ENCODE measurements at places on chromosomes 4 and X. TPM values are rescaled to one million over a fixed set of nuclear protein-coding genes. Genes with fewer than 3 reads are reported as not detected.

DNA sequence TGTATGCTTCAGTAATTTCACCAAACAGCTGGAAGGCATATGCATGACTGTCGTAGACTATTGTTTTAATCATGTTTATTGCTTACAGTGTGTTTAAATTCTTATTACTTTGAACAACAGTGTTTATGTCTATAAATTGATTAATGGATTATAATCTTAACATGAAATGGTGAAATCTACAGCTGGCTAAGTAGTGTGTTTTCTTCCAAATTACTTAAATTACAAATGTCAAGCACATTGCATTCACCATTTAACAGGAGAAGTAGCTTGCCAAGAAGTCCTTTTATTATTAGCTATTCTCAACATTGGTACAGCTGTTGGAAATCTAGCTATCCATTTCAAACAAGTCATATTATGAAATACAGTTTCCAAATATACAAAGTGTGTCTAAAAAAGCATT is 849.3 kb upstream of the PCDH10 start:
- H3K36me3 ChIP-seq, result no peaks in the 10 kb centered on the region
- no peak overlapping the region for H3K4me3 ChIP-seq
- no peak for DNase-seq
- H3K4me1 ChIP-seq, result no peaks in the 10 kb centered on the region

DNA sequence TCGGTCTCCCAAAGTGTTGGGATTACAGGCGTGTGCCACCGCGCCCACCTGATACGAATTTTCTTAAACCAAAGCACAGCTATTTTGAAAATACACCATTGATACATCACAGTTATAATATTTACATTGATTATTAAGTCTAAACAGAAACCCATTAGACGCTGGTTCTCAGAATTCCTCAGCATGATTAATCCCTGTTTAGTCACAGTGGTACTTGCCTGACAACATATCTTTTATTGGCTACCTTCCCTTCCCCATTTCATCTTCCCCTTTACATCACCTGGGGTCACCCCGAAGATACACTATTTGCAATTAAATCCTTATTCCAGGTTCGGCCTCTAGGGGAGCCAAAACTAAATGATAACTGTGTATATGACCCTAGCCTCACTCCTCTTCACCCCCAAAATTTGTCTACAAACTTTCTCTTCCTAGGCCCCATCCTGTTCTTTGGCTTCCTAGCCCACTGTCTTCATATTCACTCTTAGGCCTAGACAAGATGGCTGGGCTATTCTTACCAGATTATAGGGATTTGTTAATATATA is 36.8 kb upstream of the IL1RAPL1 start:
- H3K36me3 ChIP-seq, result no peaks in the 10 kb centered on the region
- no peak overlapping the region for H3K4me3 ChIP-seq
- H3K27me3 ChIP-seq, result no peaks in the 10 kb centered on the region
- H3K4me1 ChIP-seq, result no peaks in the 10 kb centered on the region

GRCh38 chrX:116872931-116873330 is 410.2 kb upstream of the CT83 start:
- H3K4me1 ChIP-seq, result no peaks in the 10 kb centered on the region
- DNase-seq, result no peak
- no peak overlapping the region for H3K27ac ChIP-seq
- no peaks in the 10 kb centered on the region for H3K36me3 ChIP-seq
- H3K4me3 ChIP-seq, result no peak overlapping the region
- H3K27me3 ChIP-seq, result no peaks in the 10 kb centered on the region

GRCh38 chrX:37755025-37755424 is 24.8 kb upstream of the CYBB start:
- no peak for DNase-seq
- H3K36me3 ChIP-seq, result no peaks in the 10 kb centered on the region

DNA sequence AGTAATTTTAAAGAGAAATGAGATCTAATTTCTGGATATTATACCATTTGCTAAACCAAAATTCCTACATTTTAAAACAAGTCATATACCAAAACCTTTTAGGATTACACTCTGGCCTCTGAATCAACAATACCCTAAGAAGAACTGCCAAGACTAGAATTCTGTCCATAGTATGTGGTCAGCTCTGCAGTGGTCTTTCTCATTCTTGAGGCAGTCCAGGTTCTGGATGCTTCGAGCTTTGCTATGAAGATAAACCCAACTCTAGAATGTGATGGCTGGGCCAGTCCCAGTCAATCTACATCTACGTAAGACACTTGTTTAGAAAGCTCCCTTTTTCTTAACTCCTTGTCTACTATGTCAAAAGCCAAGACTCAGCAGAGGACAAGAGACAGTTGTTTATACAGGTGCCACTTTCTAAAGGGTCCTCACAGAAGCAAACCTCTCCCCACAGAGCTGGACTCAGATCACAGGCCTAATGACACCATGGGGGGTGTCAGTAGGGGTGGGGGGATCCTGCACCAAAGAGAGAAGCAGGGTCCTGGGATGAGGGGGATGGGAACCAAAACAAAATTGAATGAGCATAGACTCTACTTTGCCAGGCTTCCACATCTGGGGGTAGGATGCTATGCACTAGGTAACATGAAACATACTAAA is 63.2 kb downstream of the SH3RF1 start:
- H3K36me3 ChIP-seq, result no peaks in the 10 kb centered on the region
- DNase-seq, result no peak
- H3K4me3 ChIP-seq, result no peak overlapping the region

- no peaks in the 10 kb centered on the region for H3K36me3 ChIP-seq
- peaks cover 11% of the 10 kb centered on the region for H3K4me1 ChIP-seq
- peak overlapping the region; percentile 66 for H3K27ac ChIP-seq
- no peaks in the 10 kb centered on the region for H3K27me3 ChIP-seq
- DNase-seq, result peak; percentile 42
Observed at GRCh38 chr4:173252024-173252935, 81.9 kb downstream of the HMGB2 start.

DNA sequence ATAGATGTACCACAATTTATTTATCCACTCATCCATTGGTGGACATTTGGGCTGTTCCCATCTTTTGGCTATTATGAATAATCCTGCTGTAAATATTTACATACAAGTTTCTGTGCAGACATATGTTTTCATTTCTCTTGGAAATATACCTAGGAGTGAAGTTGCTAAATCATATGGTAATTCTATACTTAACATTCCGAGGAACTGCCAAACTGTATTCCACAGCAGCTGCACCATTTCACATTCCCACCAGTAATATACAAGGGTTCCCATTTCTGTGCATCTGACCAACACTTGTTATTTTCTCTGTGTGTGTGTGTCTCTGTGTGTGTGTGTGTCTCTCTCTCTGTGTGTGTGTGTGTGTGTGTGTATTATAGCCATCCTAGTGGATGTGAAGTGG is 15.4 kb upstream of the DOCK11 start:
- no peaks in the 10 kb centered on the region for H3K4me1 ChIP-seq
- no peaks in the 10 kb centered on the region for H3K36me3 ChIP-seq
- H3K4me3 ChIP-seq, result no peak overlapping the region
- H3K27me3 ChIP-seq, result no peaks in the 10 kb centered on the region

GRCh38 chr4:143178923-143179322 is 5.8 kb upstream of the USP38 start:
- H3K36me3 ChIP-seq, result no peaks in the 10 kb centered on the region
- no peak overlapping the region for H3K27ac ChIP-seq
- H3K27me3 ChIP-seq, result no peaks in the 10 kb centered on the region
- H3K4me3 ChIP-seq, result no peak overlapping the region
- no peaks in the 10 kb centered on the region for H3K4me1 ChIP-seq

GRCh38 chrX:45445745-45446412 is 245.2 kb upstream of the DIPK2B start:
- no peak for DNase-seq
- no peak overlapping the region for H3K4me3 ChIP-seq
- H3K36me3 ChIP-seq, result no peaks in the 10 kb centered on the region

DNA sequence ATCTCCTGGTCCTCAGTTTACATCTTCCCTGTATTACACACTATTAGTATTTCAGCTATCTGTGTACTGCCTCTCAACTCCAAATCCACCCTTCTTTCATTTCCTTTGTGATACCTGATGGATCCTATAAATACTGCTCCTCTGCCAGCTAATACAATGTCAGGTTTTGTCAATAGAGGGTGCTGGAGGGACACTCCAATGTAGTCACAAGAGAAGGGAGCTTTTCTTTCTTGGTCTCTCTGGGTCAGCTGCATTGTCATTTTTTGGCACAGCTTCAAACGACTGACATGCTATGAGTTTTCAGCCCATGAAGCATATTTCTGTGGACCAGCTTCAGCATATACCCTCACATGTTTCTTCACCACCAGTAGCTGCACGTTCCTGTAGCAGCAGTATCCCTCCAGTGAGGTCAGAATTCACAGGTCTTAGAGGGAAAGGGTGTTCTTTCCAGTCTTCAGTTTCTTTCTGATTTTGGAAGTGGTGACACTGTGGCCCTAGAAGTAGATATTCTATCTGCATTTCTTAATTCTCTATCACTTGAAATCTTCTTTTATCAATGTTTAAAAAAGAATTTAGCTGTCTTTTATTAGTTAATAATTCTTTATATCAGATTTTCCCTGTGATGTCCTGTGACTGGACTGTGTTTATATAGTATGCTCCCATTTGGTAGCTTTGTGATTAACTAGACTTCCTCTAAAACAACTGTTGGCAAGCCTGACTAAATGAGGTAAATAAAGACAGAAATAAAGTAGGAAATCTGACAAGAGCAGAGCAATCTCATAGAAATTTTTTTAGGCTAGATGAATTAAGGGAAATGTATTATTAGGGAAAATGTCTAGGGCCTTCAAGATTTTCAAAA is 60.6 kb downstream of the GABRA2 start:
- no peaks in the 10 kb centered on the region for H3K36me3 ChIP-seq
- H3K4me1 ChIP-seq, result no peaks in the 10 kb centered on the region
- H3K4me3 ChIP-seq, result no peak overlapping the region
- H3K27me3 ChIP-seq, result no peaks in the 10 kb centered on the region
- H3K27ac ChIP-seq, result no peak overlapping the region
- no peak for DNase-seq

- H3K36me3 ChIP-seq, result no peaks in the 10 kb centered on the region
- no peaks in the 10 kb centered on the region for H3K27me3 ChIP-seq
Observed at GRCh38 chrX:23901805-23902204, 5.9 kb downstream of the APOO start.

- DNase-seq, result no peak
- H3K4me3 ChIP-seq, result no peak overlapping the region
- H3K36me3 ChIP-seq, result no peaks in the 10 kb centered on the region
- no peak overlapping the region for H3K27ac ChIP-seq
Observed at GRCh38 chrX:155086202-155086840, 15.0 kb downstream of the BRCC3 start.

- no peak for DNase-seq
- no peaks in the 10 kb centered on the region for H3K36me3 ChIP-seq
- no peak overlapping the region for H3K27ac ChIP-seq
Observed at GRCh38 chrX:26783512-26784225, 567.7 kb downstream of the MAGEB5 start.

- H3K27ac ChIP-seq, result no peak overlapping the region
- no peak overlapping the region for H3K4me3 ChIP-seq
- H3K27me3 ChIP-seq, result no peaks in the 10 kb centered on the region
- no peak for DNase-seq
- H3K36me3 ChIP-seq, result no peaks in the 10 kb centered on the region
- H3K4me1 ChIP-seq, result no peaks in the 10 kb centered on the region
Observed at GRCh38 chr4:3317656-3318211, 24.9 kb downstream of the RGS12 start.

DNA sequence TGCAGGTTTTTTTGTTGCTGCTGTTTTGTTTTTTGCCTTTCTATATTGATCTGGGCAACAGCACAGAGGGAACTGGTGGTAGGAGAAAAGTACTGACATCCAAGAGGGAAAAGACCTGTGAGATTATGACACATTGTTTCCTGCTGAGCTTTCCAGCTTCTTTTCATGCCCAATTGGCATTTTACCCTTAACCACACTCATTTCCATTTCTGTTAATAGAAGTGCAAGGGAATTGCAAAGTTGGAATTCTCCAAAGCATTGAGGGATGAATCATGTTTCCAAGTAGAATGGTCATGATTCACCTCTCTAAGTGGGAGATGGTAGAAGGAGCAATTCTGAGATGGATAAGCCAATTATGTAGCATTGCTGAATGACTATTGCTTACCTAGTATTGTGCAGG is 161.5 kb downstream of the PPARGC1A start:
- H3K36me3 ChIP-seq, result no peaks in the 10 kb centered on the region
- H3K4me3 ChIP-seq, result no peak overlapping the region
- H3K27me3 ChIP-seq, result no peaks in the 10 kb centered on the region
- H3K4me1 ChIP-seq, result no peaks in the 10 kb centered on the region
- DNase-seq, result no peak
- no peak overlapping the region for H3K27ac ChIP-seq

DNA sequence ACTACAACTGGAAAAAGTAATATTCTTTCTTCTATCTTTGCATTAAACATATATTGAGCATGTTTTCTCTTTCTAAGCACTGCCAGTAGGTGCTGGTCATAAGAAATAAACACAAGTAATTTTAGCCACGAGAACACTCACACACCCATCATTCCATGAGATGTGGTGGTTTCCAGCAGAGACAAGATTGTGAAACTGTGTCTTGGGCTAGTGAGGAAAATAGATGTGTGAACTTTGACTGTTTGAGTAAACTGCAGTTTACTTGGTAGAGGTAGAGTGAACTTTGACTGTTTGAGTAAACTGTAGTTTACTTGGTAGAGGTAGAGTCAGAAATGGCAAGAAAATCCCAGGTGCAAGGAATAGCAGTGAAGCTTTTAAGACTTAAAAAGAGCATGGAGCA is 300.9 kb upstream of the HS3ST1 start:
- no peaks in the 10 kb centered on the region for H3K27me3 ChIP-seq
- no peak overlapping the region for H3K27ac ChIP-seq
- DNase-seq, result no peak

DNA sequence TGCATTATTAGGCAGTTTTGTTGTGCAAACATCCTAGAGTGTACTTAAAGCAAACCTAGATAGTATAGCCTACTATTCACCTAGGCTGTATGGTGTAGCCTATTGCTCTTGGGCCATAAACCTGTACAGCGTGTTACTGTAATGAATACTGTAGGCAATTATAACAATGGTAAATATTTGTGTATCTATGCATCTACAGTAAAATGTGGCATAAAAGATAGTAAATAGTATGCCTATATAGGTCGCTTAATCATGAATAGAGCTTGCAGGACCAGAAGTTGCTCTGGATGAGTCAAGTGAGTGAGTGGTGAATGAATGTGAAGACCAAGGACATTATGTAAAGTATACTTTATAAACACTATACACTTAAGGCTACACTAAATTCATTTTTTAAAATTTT is 16.6 kb downstream of the USO1 start:
- no peak overlapping the region for H3K4me3 ChIP-seq
- H3K27me3 ChIP-seq, result no peaks in the 10 kb centered on the region
- no peaks in the 10 kb centered on the region for H3K4me1 ChIP-seq
- H3K27ac ChIP-seq, result no peak overlapping the region

The UBE2K gene
- total RNA-seq, result 72.9 TPM

The SLC2A9 gene
- total RNA-seq, result 9.3 TPM

The VBP1 gene
- 83.6 TPM for total RNA-seq

The ETDB gene
- not detected for total RNA-seq

The SULT1B1 gene
- 2.4 TPM for total RNA-seq

The STX18 gene
- 6.4 TPM for total RNA-seq

The FAM114A1 gene
- total RNA-seq, result 56.8 TPM

The XAGE2 gene
- not detected for total RNA-seq

The NPY1R gene
- 5.9 TPM for total RNA-seq

The INTS6L gene
- 14.4 TPM for total RNA-seq

Data from uterus (tissue), 4 donors.